ENCODE measurements at places on chromosomes 2 and 18. TPM values are rescaled to one million over a fixed set of nuclear protein-coding genes. Genes with fewer than 3 reads are reported as not detected.

DNA sequence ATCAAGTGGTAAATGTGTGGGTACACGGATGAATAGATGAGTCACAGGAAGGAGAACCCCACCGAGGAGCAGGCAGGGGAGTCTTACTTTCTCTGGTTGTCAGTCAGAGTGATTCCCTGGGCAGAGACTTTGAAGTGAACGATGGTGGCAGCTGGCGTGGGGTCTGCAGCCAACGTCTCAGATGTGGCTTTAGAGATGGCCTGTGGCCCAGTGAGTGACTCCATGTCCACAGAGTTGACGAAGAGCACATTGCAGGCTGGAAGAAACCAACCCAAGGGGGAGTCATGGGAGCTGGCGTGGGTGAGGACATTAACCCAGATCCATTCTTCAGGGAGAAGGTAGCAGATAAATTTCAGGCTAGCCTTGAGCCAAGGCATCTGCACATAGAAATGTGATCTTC lies 193.1 kb downstream of the TNS1 start:
- no peak overlapping the region for H3K27ac ChIP-seq
- no peak for DNase-seq
- no peaks in the 10 kb centered on the region for H3K36me3 ChIP-seq
- H3K4me1 ChIP-seq: no peaks in the 10 kb centered on the region

DNA sequence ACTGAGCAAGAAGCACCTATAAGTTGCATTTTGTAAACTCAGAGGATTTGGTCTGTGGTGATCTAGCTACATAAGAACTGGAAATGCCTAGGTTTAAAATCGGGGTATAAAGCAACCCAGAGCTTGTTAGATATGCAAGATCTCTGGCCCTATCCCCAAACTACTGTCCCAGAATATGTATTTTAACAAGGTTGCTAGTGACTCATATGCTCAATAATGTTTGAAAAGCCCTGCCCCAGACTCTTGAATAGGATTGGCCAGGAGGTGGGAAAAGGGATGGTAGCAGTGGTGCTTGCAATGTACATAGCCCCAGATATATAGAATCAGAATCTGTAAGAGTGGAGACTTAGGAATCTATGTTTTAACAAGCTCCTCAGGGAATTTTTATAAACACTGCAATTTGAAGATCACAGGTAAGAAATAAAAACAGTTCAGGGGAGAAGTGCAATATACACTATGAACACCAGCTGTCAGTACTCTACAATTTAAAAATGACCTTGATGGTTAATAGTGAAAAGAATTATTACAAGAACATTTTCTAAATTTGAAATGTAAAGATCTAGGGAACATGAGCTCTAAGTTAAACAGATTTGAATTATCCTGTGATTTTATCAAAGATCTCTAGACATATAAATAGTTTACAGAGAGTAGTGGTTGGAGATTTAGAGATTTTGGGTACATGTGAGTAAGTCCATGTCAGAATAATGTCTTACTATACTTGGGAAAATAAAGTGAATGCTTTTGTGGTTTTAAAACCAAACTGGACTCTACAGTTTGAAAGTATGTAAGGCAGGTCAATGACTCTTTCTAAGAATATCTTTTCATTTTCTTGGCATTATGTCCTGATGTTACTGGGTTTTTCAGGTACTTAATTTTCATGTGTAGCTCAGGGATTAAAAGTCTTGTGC lies 7.7 kb upstream of the MMADHC start:
- DNase-seq: no peak
- H3K27ac ChIP-seq: 0 out of 2 replicates have a peak overlapping the region, but pooled peaks have one; percentile 5
- peaks cover 8% of the 10 kb centered on the region for H3K4me1 ChIP-seq
- H3K36me3 ChIP-seq: no peaks in the 10 kb centered on the region
- no peaks in the 10 kb centered on the region for H3K27me3 ChIP-seq

DNA sequence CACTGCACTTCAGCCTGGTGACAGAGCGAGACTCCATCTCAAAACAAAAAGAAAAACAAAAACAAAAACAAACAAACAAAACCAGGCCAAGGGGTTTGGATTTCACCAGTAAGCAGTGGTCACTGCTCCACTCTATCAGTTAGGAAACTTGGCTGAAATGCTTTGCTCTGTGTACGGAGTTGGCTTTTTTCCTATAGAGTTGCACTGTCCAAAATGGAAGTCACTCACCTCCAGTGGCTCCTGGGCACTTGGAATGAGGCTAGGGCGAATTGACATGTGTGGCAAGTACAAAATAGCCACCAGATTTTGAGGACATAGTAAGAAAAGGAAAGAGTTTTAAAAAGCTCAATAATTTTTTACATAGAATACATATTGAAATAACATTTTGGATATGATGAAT lies 228.7 kb downstream of the LOXHD1 start:
- H3K4me1 ChIP-seq: peaks cover 16% of the 10 kb centered on the region
- H3K27ac ChIP-seq: no peak overlapping the region
- H3K27me3 ChIP-seq: no peaks in the 10 kb centered on the region
- DNase-seq: no peak

DNA sequence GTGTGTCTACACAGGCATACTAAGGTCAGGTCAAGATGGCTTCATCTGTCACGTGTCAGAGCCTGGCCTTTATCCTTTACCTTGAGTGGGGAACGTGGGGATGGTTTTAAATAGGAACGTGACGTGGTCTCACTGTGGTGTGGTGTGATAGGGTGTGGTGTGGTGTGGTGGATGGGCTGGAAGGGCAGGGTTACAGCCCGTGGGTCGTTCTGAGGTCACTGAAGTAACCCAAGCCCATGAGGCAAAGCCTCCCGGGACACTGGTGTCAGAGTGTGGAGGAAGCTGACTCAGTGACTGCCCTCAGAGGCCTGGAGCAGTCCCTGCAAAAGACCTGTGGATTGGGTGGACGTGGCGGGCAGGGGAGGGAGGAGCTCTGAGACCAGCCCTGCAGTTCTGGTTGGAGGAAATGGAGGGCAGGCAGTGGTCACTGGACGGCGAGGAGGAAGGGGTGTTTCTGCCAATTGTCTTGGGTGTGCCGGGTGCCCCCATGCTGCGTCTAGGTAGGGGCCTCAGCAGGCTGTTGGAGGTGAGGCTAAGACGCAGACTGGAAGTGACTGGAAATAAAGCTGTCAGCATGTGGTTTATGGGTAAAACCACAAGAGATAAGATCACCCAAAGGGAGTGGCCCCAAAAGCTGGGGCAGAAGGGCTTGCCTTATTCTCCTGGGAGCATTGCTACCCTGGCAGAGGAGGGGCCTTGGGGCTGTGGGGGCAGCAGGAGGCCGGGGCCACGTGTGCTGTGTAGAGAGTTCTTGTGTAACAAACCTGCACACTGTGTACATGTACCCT lies 84.8 kb downstream of the SH3RF3 start:
- no peak overlapping the region for H3K27ac ChIP-seq
- no peak for DNase-seq
- H3K36me3 ChIP-seq: no peaks in the 10 kb centered on the region
- no peaks in the 10 kb centered on the region for H3K4me1 ChIP-seq

DNA sequence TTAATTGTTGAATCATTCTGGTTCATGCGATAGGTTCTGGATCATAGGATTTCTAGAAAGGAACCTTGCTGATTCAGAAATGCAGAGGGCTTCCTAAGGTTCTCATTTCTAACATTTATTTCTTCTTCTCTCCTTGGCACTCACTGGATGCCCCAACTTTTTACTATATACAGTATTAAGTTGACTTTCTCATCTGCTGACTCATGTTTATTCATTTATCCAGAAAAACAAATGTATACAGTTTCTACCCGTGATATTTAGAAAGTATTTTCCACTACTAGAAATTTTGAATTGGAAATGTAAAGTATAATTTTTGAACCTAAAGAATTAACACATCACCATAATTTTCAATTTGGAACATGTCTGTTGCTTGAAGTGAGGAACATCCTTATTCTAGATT lies 32.2 kb upstream of the OTX1 start:
- no peak overlapping the region for H3K4me3 ChIP-seq
- H3K27ac ChIP-seq: no peak overlapping the region
- no peak for DNase-seq
- H3K4me1 ChIP-seq: peaks cover 6% of the 10 kb centered on the region
- no peaks in the 10 kb centered on the region for H3K27me3 ChIP-seq

Gene MOGAT1
- 0.94 TPM for total RNA-seq

Gene ONECUT2
- 1.7 TPM for total RNA-seq

Gene FEZ2
- 25.9 TPM for total RNA-seq

Gene HOXD12
- not detected for total RNA-seq

Gene REG1B
- total RNA-seq: not detected

Gene SH3RF3
- 1.2 TPM for total RNA-seq

Gene KLHL29
- total RNA-seq: 6.5 TPM
